Fibroblast of skin of right biceps (primary cell): ENCODE measurements at places on chromosomes 11 and 22.
A peak's percentile ranks its signal among the peaks of the same experiment; 100 is the strongest.

DNA sequence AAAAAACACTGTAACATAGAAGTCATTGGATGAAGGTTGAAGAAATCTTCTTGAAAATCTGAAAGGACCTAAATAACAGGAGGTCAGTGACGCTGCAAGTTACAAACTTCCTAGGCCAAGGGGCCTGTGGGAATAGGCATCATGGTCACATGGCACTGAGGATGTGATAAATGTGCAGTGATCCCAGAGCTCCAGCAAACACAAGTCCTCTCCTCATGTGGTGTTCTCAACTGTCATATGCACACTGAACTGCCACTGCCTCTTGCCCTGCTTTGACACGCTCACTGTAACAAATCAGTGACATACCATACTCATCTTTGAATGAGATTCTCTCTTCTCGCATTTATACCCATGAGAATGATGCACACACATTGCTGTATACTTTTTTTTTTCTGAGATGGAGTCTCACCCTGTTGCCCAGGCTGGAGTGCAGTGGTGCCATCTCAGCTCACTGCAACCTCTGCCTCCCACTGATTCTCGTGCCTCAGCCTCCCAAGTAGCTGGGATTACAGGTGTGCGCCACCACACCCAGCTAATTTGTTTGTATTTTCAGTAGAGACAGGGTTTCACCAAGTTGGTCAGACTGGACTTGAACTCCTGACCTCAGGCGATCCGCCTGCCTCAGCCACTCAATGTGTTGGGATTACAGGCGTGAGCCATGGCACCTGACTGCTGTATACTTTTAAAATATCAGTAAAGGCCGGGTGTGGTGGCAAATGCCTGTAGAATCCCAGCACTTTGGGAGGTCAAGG, 65.1 kb upstream of the YPEL1 start:
- no peak for DNase-seq

GRCh38 chr22:27207266-27207665, 549.9 kb downstream of the MIAT start:
- no peak for DNase-seq

GRCh38 chr22:23064381-23065068, 5.8 kb upstream of the GNAZ start:
- DNase-seq = no peak

DNA sequence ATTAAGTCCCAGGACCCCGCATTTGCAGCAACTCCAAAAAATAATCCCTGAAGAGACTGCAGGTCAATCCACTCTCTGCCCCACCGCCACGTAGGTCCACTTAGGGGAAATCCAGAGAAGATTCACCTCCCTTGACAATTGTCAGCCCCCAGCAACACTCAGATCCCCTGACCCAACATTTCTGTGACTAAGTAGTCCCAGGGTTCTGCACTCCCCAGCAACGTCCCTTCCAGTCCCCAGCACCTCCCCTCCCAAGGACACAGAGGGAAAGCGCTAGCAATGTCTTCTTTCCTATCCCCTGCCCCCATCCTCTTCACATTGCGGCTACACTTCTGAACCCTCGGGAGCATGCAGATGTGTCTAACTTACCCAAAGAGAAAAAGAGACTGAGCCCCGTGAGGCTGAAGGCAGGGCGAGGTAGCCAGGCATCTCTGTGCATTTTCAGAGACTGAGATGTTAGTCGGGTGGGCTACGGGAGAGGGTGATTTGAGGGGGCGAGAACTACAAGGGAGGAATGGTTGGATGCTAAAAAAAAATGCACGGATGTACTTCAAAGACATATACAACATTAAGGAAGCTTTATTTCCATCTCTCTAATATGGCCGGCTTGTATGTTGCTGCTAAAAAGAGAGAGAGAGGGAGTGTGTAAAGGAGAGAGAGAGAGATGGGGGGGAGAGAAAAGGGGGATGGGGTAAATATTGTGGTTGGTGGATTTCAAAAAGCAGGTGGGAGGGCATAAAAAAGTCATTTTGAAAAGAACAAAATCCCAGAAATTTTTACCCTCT, at the start of gene SCN2B:
SCN2B (minus strand) TSS at position 647 of the 785 bp plus-strand sequence; CDS start at position 439, 208 bp downstream.
- peak; percentile 37 for DNase-seq

DNA sequence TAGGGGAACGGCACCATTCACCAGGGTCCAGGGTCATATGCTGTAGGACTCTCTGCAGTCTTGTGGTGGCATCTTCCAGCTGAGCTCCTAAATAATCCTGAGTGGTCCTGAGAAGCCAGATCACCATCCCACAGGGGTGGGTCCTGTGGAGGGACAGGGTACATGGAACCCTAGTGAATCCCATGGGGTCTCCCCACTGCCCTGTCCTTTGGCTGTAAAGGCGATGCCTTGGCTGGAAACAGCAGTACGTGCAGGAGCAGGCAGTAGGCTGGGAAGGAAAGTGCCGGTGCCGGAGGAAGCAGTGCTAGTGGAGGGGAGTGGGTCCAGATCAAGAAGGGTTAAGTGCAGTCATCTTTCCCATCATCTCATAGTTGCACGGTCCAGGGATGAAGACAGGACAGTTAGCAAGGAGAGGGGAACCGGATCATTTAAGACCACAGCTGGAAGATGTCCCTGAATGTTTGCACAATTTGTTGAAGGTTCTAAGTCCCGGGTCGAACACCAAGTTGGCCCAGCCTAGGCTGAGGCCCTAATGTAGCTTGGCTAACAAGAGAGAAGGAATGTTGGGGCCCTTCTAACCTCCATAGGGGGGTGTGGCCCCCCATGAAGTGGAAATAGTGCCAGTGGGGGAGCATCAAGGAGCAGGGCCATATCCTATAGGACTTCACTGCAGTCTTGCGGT, 18.1 kb downstream of the TSPAN32 start:
- DNase-seq = no peak
